ENCODE measurements at places on chromosomes 4 and X.

- DNase-seq: no peak
Observed at GRCh38 chr4:87423317-87424098, 1.1 kb downstream of the NUDT9 start.

DNA sequence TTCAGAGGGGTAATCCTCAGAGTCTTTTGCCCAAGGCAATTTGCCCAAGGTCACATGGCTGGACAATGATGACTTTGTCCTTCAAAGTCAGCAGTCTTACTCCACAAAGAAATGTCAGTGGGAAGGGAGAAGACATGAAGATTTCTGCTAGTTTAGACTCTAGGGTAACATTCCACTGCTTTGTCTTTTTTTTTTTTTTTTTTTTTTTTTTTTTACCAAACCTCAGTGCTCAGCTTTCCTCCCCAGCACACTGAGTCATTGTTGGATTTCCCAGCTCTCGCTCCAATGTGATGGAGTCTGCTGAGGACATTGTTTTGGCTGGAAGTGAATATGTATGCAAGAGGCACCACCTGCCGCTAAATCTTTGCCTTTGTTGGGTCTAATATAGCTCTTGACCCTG, 7.2 kb upstream of the C1QTNF7 start:
- no peak for DNase-seq

DNA sequence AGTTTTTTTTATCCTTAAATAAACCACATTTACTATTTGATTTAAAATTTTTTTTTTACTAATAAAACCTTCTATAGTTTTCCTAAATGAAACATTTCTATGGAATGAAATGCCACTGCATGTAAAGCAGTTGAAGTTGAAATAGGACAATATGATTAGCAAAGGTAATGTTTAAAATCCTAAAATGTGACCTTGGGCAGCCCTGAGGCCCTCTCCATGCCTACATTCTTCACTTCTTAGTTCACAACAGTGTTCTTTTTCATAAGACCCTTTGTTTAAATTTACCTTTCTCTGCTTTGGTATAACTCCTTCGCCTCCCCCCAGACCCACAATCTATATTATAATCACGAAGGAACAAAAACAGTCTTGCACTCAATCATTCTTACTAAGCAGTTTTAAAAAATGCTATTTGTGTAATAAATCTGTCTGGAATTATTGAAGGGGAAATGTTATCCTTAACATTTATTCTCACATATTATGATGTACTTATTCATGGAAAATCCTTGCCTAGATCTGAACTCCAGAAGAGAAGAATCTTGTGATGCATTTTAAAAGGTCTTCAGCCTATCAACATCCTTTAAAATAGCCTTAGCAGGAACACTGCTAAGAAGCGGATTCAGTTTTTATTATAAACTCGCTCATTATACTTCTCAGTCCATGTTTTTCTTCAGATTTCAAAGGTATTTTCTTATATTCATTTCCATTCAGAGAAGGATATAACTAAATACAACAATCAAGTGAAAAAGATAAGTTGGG, 124.6 kb upstream of the NAP1L5 start:
- no peak for DNase-seq

DNA sequence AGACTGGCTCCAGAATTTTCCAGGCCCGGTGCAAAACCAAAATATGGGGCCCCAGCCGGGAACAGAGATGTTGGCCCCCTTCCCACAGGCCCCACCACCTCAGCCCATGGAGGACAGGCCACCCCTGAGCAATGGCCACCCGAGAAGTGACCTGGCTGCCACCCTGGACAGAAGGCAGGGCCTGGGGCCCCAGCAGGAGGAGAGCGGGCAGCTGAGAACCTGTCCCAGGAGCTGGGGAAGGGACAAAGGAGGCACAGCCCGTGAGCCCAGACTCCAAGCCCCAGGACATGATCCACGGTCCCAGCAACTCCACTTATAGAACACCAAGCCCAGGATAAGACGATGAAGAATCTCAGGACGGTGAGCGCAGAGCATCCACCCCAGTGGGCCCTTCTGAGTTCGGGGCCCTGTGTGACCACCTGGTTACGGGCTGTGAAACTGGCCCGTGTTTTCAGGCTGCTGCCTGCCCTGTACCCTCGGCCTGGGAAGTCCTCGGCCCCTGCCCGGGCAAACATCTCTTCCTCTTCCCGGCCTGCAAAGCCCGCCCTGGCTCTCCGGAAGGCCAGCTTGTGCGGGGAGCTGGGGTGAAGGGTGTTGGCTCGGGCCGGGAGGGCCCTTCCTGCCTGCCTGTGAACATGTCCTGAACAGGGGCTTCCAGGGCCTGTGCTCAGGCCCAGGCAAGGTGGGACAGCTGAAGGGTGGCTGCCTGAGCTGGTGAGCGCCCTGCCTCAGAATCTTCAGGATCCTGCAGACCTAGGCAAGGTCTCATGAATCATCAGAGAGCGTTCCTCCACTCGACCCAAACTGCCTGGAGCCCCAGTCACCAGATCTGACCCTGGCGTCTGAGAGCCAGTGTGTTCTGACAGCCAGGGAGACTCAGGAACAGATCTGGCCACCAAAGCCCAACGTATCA, 47.0 kb upstream of the MAN2B2 start:
- DNase-seq: no peak

- peak; percentile 41 for DNase-seq
Observed at GRCh38 chrX:68832101-68832416, 3.2 kb downstream of the EFNB1 start.

GRCh38 chrX:10397349-10397748, 223.0 kb downstream of the MID1 start:
- no peak for DNase-seq

DNA sequence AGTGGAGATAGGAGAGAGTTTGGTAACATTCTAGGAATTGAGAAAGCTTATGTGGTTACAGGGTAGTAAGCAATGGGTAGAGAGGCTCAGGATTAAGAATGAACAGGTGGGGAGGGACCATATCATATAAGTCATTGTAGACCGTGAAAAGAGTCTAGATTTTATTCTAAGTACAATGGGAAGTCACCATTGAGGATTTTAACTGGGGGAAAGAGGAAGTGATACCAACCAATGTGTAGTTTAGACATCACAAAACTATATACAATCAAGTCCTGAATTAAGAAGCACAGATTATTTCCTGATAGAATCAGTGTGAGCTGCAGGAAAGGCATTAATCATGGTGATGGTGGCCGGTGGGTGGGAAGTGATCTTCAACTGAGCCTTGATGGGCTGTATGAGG, 178.3 kb upstream of the ZIC3 start:
- DNase-seq: no peak

- no peak for DNase-seq
Observed at GRCh38 chr4:54065282-54066087, 1.1 kb upstream of the CHIC2 start.
